ENCODE measurements at places on chromosomes 2 and 18.

DNA sequence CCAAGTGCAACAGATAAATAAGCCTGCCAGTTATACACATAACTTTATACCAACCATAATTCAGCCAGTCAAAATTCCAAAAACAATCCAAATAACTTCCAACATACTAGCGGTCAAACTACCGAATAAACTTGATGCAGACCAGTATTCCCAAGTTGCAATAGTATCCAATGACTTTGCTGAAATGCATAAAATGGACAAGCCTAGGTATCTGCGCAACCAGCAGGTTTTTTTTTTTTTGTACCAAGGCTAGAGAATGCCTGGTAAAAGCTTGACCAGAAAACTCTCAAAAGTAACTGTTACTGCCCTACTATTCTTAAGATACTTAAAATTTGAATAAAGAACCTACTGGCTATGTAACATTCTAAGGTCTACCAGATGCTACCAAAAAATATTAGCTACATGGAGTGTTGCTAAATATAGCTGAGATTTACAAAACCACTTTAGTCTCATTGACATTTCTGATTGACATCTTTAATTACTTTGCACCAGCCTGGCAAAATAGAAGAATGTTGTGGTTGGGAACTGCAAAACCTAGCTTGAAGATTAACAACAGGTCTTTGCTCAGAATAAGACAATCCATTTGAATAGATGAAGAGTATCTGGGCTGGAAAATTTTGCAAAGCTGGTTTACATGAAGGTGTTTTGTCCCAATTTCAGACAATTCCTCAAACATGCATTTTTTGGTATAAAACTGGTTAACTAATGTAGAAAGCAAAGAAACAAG lies 7.3 kb downstream of the SRSF7 start:
- DNase-seq = no peak

- DNase-seq = no peak
These were observed 439.2 kb downstream of the PARD3B start for GRCh38 chr2:204984518-204984917.

DNA sequence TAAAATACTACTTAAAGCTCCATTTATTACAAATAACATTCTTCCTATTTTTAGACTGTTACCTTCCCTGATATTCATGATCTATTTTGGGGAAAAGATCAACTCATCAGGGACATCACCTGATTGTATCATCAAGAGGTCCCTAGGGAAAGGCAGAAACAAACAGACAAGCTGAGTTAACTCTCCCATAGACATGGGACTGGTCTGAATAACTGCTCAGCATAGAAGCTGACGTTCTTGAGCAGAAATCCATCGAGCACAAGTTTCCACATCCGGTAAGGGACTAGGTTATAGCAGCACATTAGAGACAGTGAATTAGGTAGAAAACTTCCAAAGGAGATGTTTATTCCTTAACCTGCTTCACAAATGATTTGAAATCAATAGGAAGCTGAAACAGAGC lies 1100.4 kb upstream of the SLC39A10 start:
- no peak for DNase-seq

GRCh38 chr2:8487461-8487932 lies 194.4 kb upstream of the ID2 start:
- DNase-seq = no peak

- no peak for DNase-seq
These were observed 9.2 kb upstream of the MAP4K4 start for GRCh38 chr2:101688261-101688660.

DNA sequence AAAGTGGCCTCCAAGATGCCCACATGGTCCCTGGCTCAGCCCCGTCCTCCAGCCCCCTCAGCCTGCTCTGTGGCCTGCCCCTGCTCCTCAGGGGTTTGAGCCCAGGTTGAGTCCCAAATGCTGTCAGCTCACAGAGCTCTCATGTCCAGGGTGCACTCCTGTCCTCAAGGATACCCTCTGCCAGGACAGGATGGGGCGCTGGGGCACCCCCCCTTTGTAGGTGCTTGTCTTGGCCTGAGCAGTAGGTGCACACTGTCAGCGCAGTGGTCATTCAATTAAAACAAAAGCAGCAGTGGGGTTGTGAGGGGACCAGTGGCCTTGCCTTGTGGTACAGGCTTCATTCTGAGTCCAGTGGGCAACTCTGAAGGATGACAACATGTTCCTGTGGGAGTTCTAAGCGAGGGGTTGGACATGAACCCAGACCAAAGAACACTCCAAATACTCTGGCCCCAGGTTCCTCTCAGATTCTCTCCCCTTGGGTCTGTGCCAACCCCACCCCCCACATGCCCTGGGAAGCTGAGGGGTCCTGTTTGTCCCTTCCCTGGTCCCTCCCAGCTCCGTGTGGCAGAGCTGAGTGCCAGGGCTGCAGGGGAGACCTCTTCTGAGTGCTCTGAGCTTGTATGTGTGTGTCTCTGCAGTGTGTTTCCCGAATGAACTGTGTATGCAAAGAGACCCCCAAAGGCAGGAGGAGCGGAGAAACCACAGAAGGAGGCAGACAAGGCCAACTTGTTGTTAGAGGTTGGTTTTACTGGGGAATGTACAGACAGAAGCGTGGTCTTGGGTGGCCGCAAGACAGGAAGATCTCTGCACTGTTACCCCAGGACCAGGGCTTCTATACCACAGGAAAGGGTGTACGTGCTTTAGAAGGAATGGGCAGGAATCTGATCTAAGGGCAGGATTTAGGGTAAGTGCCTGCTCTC lies 155.6 kb upstream of the HS6ST1 start:
- no peak for DNase-seq

DNA sequence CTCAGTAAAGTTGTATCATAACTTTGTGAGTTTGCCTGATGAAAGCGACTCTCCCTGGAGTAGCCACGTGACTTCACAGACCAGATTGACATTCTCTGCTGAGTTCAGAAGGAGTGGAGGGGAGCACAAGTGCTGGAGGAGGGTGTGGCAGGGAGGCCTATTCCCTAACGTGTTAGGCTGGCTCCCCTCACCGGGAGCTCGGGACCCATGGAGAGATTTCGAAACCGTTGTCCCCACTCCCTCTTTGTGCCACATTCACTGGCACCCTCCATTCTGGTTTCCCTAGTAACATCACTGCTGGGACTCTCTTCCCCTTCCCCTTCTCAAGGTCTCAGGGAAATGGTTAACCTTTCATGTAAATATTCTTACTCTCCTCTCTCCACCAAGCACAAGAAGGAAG lies 279.9 kb downstream of the ALPK2 start:
- no peak for DNase-seq

DNA sequence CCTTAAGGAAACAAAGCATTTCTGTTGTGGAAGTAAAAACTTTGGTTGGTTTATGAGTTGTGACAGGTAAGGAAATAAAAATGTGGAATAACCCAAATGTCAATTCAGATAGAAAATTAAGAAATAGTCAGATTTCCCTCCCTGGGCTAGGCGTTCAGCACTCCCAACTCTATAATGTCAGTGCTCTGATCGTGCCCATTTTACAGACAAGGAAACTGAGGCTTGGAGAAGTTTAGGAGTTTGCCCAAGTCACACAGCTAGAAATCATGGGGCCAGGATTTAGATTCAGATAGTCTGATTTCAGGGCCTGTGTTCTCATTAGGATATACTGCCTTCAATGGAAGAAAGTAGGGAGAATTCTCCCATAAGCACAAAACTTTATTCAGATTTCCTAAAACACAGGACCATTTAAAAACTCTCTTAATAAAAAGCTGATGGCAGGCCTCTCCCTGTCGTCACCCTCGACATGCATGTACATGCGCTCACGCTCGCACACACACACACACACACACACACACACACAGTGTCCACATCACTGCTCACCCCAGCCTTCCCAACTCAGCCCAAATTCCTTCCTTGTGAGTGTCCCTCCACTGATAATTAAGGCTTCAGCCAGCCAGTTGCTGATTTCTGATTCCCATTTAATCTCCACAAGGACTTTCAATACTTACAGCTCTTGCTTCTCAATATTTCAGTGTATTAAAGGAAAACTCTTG lies 49.1 kb upstream of the SLC14A2 start:
- DNase-seq = no peak

DNA sequence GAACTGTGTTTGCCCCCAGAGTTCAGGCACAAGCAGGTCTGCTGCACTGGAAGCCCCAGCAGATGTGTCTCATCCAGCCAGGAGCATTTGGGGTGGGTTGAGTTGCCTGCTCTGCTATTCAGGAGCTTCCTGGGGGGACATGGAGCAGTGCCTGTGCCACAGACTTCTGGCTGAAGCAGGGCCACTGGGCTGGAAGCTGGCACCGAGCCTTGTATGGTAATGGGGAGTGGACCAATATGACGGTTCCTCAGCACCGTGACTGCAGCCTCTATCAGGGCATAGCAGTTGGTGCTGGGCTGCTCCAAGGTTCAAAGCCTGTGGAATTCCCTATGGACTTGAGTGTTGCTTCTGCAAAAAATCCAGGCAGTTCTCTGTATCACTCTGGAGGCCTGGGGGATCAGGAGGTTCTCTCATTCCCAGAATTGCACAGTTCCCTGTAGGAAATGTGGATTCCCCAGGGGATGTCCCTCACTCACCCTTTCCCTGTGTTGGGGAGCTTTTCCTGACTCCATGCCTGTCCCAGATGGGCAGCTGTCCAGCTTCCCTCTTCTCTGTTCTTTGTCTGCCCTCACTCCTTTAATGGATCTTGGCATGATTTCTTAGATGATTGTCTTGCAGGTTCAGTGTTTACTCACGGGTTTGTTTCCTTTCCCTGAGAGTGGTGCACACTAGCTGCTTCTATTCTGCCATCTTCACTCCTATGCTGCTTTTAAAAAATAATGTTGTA lies 37.2 kb upstream of the THSD7B start:
- DNase-seq = no peak

DNA sequence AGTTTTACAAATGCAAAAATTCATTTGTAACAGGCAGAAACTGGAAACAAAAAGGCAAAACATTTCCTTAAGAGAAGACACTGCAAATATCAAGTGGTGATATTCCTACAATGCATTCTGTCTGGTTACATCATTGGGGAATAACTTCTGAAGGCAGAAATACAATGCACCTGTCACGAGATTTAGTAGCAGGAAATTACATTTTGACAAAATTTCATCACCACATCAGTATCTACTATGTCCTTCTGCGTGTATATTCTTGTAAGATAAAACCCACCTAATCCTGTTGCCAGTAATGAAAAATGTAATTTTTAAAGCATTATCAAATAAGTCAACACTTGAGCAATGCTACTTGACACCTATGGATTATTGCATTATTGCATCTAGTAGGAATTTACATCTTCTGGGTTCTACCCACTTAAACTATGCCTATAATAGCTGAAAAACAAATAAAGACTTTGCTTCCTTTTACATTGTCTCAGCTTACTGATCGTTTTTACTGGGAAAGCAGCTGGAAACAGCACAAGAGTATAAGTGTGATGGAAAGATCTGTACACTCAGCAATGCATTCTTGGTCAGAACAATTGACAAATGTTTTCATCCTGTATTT lies 59.5 kb downstream of the IRS1 start:
- DNase-seq = no peak

DNA sequence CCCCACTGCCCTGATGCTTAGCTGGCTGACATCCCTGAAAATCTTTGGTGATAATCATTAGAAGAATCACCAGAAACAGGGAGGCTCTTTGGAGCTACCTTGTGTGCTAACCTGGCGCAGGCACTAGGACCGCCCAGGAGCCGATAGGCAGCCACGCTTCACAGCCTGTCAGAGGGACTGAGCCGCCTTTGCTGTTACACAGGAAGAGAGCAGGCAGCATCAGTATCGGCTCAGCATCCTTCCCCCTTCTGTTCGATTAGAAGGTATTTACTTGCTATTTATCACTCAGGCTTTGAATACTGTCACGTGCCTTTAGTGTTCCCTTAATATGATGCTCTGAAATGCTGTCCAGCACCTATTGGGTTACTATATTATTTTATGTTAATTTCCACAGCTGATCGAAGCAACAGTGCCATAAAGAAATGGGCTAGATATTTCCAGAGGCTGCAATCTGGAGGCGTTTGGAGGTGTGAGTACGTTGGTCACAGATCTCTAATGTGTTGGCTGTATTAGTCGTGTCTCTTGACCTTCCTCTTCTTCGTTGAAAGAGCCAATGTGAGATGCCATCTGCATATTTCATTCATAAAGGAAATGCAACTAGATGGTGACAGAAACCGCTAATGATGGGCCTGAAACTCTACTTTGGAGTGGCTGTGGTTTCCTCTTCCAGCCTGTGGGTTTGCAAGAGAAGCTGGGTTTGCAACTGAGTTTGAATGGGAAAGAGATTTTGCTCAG lies 110.4 kb upstream of the RAB27B start:
- no peak for DNase-seq

GRCh38 chr2:102294802-102295489 lies 16.4 kb upstream of the IL1RL1 start:
- DNase-seq = no peak

Measured in NCI-H1092 (cell line).